Neural crest cell (in vitro differentiated cells): ENCODE measurements at places on chromosomes 16 and 17.

DNA sequence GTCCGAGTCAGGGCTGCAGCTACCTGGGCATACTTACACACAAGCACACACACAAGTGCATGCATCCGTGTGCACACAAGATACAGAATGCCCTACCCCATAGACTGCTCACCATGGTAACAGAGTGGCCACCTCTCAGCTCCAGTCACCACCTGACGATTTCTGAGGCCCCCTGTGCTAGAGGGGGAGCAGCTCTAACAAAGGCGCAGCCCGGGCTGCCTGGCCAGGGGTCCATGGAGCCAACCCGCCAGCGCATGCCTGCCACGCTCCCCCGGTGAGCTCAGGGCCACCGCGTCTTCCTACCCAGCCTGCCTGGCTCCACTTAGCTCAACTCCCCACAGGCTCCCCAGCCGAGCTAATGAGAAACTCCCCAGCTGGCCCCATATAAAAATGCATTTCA, 75.5 kb downstream of the ZNF423 start:
- no peak for DNase-seq

GRCh38 chr16:54648575-54648974, 282.1 kb upstream of the IRX5 start:
- no peak for DNase-seq

DNA sequence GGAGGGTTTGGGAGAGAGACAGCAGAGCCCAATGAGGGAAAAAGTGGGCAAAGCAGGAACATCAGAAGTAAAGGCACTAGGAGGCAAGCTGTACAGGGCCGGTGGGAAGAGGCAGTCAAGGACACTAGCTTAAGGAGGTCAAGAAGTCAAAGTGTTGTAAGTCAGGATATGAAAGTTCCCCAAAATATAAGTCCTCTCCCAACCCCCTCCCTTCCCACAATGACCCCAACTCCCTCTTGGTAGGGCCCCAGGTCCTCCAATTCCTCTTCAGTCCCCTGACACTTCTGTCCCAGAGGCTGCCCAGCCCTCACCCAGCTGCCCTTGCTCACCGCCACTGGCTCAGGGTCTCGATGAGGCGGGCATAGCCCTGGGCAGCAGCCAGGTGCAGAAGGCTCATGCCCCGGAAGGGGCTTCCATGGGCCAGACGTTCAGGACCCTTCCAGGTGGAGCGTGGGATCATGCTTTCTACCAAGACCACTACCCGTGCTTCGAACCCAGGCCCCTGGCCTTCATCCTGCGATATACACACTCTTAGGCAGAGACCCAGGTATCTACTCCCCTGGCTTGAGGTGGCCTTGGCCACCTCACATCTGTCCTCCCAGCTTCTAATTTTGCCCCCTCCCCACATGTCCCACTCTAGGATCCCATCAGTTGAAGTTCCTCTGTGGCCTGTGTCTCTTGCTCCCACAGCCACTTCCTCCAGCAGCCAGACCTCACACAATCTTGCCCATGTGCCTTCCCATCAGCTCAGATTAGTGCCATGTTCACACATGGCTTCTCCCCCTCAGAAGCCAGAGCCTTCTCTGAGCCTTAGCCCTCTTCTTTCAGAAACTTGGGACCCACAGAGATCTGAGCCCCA, 5.9 kb upstream of the SPAG7 start:
- no peak for DNase-seq

DNA sequence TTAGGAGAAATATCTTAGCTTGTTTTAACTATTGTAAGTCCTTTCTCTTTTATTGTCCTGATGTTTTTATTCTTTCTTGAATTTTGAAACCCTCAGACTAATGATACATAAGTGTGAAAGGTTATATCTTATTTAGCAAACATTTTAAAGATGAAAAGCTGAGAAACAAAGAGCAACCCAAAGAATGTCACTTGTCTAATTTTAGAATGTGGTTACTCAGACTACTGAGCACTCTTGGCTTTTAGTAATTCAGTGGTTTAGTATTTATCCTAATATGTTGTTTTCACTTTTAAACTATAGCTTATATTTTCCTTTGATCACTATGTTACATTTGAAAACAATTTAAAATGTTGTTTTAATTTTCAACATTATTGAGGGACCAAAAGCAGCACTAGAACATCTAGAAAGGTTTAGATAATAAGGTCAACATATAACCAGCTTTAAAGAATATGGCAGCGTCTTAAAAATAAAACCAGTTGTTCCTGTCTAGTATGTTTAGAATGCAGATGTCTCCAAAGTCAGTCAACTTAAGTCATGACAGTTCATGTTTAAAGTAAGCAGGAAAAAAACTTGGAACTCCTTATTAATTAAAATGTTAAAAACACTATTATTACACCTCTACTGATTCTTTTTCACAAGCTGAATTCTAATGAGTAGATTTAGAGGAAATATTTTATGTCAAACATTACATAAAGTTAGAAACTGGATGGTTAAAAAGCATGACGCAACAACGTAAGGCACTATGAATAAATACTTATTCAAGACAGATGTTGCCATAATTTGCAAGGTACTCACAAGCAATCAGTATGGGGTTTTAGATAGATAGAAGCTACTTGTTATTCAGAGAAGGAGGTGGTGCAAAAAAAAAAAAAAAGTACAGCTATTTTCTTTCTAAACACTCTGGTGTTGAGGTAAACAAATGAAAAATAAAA, 2.4 kb downstream of the MBTD1 start:
- no peak for DNase-seq

- no peak for DNase-seq
Observed at GRCh38 chr17:28293994-28294393, 25.0 kb upstream of the TMEM97 start.

DNA sequence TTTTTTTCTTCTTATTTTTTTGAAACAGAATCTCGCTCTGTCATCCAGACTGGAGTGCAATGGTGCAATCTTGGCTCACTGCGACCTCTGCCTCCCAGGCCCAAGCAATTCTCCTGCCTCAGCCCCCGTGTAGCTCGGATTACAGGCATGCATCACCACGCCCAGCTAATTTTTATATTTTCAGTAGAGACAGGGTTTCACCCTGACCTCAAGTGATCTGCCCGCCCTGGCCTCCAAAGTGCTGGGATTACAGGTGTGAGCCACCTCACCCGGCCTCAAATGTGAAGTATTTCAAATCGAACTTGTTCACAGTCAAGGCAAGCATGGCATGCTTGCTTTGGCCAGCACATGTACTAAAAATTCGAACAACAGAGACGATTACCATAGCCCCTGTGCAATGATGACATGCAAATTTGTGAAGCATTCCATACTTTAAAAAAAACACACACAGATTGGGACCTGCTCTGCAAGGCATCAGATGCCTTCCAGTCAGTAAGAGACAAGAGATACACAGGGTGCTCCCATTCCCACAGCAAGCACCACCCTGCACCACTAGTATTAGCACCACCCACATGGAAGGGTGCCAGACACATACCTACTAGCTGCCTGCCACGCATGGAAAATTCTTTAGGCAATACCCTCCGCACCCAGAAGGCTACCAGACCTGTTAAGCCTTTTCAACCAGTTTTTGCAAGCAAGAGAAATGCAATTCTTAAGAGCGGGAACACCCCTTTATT, 47.2 kb downstream of the ANKRD11 start:
- no peak for DNase-seq

GRCh38 chr16:30375864-30376263, 1.3 kb downstream of the MYL11 start:
- no peak for DNase-seq

- no peak for DNase-seq
Observed at GRCh38 chr17:29042679-29043538, at the start of gene PIPOX. PIPOX (plus strand) TSS chr17:29043141; CDS start chr17:29043226, 85 bp downstream.

DNA sequence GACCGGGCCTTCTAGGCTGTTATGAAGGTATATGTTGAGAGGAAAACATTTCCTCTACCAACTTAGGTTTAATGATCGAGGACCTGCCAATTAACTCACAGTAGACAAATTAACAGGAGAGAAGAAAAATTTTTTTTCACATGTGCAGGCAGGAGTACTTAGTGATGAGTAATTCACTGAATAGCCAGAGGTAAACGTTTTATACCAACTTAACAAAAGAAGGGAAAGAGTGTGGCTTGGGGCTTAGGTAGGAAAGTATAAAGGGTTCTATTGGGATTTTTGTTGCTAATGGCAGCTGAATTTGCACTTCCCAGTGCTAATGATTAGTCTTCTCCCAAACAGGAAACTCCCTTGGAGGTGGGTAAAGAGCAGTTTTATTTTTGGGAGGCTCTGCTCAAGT, 121.6 kb upstream of the HS3ST4 start:
- no peak for DNase-seq

- DNase-seq = peak; percentile 8
Observed at GRCh38 chr17:67469208-67469980, 92.3 kb downstream of the PITPNC1 start.

GRCh38 chr17:66810951-66811682, 23.8 kb upstream of the CACNG5 start:
- DNase-seq = no peak

- DNase-seq = peak; percentile 65
Observed at GRCh38 chr16:58236231-58236690, 38.4 kb upstream of the CSNK2A2 start.

GRCh38 chr17:77891602-77892001, 66.9 kb upstream of the TNRC6C start:
- no peak for DNase-seq

GRCh38 chr17:75364078-75364477, 41.4 kb downstream of the GRB2 start:
- DNase-seq = no peak

- no peak for DNase-seq
Observed at GRCh38 chr17:61323909-61324868, 75.5 kb upstream of the TBX2 start.

GRCh38 chr17:37494971-37495370, 5.3 kb downstream of the DUSP14 start:
- DNase-seq = no peak

DNA sequence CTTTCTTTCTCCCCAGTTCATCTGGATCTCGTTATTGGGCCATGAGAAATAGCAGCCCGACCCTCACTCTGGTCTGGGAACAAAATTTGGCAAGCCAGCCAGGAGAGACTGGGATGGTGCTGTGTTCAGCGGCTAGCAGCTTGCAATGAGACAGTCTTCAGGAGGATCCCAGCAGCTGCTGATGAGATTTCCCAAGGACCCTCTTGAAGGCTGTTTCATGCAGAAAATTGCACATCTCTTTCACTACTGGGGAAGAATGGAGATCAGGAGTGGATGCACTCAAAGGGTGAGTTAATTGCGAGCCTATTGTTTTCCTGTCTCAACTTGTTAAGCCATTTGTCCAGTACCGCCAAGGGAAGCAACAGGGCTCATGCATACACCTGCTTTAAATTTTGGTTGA, 5.5 kb upstream of the COIL start:
- DNase-seq = no peak

- peak; percentile 72 for DNase-seq
Observed at GRCh38 chr17:47978324-47978723, 7.4 kb downstream of the CDK5RAP3 start.

GRCh38 chr16:7867831-7868230, 535.2 kb downstream of the RBFOX1 start:
- no peak for DNase-seq

DNA sequence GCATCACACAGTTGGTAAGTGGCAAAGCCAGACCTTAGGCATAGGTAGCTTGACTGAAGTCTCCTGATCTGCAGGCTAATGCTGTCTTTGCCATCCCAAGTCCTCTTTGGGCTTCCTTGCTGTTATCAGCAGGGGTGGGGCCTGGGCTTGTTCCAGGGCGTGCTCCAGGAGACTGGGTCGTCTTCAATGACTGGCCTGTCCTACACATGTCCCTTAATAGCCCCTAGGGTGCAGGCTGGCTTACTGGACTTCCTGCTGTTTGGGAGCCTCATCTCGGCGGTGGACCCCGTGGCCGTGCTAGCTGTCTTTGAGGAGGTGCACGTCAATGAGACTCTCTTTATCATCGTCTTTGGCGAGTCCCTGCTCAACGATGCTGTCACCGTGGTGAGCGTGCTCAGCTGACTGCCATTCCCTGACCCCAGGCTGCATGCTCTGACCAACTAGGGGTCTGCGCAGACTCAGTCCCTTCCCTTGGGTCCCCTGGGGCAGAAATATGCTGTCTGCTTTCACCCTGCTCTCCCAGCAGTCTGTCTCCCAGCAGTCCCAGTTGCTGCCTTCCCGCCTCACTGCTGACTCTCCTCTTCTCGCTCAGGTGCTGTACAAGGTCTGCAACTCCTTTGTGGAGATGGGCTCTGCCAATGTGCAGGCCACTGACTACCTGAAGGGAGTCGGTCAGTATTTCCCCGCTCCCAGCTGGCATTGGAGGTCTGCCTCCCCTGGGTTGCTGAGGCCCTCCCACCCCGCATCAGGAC, 6.2 kb downstream of the SLC9A5 start:
- DNase-seq = no peak

GRCh38 chr16:13997933-13998332, 73.2 kb upstream of the MRTFB start:
- DNase-seq = no peak

DNA sequence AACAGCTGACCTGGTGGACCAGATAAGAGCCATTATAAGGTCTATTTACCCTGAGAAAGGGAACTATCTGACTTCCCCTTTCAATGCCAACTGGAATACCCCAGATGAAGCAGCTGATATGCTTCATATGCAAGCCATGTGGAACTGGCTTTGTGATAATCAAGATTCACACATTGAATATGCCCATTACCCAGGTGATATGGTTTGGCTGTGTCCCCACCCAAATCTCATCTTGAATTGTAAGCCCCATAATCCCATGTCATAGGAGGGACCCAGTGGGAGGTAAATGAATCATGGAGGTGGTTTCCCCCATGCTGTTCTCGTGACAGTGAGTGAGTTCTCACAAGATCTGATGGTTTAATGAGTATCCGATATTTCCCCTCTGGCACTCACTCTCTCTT, 42.1 kb downstream of the IKZF3 start:
- no peak for DNase-seq
